Stimulated activated effector memory CD8-positive, alpha-beta T cell treated with anti-CD3 and anti-CD28 coated beads, Interleukin-12 subunit alpha, Interleukin-12 subunit beta, amount 100 ng/mL, for 72 hours (primary cell): ENCODE measurements at places on chromosomes 3 and 15.

DNA sequence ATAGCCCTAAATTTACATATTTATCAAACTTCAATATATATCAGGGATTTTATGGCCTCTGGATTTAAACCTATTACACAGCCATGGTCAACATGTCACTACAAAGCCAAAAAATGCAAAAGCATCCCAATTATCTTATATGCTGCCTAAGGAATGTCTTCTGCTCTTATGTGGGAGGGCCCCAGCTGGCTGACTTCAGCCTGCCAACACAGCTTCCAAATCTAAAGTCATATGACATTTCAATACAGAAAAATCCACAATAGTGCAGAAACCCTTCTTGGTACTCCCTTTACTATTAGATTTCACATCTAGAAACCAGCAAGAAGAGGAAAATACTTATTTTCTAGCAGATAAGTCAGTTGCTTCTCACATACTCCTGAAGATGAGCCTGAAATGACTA is 6.4 kb downstream of the PFN2 start:
- no peak for DNase-seq

DNA sequence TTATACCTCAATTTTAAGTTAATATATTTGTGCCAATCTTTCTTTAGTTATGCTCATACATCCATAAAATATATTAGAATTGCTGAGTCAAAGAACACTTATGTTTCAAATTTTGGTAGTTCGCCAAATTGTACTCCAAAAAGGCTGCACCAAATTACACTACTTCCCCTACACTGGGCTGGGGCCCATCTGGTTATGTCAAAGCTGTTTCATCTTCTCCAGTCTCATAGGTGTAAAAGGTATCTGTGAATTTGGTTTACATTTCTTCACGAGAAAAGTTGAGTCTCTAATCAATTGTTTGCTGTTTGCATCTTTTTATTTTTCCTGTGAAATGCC is 706 bp downstream of the FSIP1 start:
- no peak for DNase-seq

GRCh38 chr3:128884992-128885391 is 5.6 kb downstream of the ACAD9 start:
- DNase-seq: no peak

DNA sequence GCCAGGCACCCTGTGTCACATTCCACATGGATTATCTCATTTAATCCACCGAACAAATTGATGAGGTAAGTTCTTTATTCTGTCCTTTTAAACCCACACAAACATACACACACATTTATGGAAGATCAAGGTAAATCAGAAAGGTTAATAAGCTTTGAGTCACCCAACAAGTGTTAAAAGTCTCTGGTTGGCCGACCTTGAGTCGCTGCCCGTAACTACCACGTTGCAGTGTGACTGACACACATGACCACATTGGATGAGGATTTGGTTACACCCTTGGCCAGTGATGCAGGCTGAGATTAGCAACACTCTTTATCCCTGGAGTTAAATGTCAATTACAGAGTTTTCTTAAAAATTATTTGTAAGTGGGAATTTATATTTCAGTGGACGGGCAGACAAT is 19.2 kb downstream of the FOXP1 start:
- DNase-seq: no peak

DNA sequence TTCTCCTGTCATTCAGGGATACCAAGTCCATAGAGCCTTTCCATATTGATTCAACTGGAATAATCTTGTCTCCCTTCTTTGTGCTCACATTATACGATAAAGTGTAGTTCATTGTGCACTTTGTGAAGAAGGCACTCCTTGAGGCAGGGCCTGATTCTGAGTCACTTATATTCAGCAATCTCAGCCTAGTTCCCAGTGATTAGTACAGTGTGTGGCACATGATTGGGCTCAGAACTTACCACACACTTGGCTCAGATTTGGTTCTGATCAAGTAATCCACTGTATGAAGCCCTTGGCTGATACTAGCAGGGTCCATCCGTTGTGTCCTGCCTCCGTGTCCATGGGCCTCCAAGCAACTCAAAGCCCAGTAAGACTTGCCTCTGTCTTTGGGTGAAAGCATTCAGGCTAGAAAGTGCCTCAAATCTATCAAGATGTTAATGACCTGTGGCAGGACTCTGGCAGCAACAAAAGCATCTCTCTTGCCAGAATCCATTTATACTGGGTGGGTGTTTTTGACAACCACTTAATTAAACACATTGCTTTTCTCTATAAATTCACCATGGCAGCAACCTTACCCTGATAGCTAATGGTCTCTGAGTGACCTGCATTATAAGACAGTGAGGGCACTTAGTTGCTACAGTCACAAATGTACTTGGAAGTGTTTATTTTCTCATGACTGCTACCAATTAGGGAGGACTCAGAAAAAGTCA is 51.3 kb downstream of the TPRG1 start:
- no peak for DNase-seq

DNA sequence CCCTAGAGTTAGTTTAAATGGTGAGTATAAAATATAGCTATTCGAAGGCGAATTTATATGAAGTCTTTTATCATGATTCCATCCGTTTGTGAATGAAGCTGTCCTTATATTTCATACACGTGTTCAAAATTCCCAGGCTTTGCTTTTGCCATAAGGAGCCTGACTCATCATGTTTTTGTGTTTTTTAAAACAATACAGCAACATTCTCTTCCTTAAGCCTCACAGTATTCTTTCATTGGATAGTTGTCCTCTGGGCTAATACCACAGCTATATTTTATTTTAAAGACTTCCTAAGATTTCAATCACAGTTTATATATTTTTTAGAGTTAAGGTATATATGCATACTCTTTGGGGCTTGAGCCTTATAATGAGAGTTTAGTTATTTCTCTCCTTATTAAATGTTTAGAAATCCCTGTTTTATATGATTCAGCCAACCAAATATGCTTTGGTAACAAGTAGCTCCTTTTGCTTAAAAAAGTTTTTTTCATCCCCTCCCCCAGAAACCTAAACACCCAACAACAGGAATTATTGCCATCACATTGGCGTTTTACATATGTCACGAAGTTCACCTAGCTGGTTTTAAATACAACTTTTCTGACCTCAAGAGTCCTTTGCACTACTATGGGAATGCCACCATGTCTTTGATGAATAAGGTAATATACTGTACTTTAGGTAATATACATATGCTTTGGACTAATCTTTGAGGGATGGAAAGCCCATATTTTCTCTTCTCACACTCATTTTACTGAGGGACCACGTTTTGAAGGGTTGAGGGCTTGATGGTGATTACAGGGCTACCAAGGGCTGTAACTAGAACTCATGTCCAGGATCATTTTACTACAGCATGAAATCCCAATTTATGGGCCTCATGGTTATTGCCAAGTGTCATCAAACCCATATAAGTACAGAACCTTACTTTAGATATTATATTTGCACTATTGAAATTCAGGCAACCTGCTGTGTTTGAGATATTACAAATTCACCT is 28.5 kb downstream of the ST3GAL6 start:
- no peak for DNase-seq

DNA sequence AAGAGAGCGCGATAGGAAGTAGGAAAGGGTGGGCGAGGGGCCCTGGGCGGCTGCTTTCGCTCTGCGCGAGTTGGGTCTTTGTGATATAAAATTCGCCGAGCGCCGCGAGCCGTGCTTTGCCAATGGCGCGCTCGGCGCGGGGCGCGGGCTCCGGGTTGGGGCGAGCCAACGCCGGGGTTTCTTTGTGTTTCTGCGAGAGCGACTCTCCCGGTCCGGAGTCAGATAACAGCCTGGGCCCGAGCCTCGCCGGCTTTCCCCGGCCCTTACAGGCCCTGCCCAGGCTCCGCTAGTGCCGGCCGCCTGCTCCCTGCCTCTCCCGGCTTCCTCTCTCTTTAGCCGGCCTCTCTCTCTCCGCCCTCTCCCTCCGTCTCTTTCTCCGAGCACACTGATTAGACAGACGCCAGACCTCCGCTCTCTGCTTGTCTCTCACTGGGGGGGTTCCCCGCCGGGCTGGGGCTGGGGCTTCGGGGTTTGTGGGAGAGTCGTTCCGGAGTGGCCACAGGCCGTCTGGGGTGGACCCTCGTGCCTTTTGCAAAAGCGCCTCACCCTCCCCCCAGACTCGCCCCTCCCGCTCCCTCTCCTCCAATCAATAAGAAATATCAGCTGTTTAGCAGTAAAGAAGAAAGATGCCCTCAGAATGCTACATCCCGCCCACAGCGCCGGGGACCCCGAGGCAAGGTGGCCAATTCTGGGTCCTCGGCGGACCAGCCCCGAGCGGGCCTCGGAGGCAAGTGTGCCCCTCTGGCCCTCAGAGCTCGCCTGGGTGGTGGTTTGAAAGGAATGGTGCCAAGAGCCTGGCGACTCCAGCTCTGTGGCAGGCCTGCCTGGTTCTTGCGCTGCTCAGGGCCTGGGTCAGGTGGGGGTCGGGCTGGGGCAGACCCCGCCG is 2.9 kb downstream of the NR2F2 start:
- DNase-seq: no peak

GRCh38 chr3:72753495-72753894 is 94.8 kb downstream of the SHQ1 start:
- DNase-seq: no peak

- no peak for DNase-seq
Observed at GRCh38 chr3:88267441-88267840, 117.7 kb downstream of the C3orf38 start.

- no peak for DNase-seq
Observed at GRCh38 chr3:117408811-117409210, 699.2 kb downstream of the TUSC7 start.
